ENCODE measurements at places on chromosomes 3 and 15. TPM values are rescaled to one million over a fixed set of nuclear protein-coding genes. Genes with fewer than 3 reads are reported as not detected.
A peak's percentile ranks its signal among the peaks of the same experiment; 100 is the strongest.

DNA sequence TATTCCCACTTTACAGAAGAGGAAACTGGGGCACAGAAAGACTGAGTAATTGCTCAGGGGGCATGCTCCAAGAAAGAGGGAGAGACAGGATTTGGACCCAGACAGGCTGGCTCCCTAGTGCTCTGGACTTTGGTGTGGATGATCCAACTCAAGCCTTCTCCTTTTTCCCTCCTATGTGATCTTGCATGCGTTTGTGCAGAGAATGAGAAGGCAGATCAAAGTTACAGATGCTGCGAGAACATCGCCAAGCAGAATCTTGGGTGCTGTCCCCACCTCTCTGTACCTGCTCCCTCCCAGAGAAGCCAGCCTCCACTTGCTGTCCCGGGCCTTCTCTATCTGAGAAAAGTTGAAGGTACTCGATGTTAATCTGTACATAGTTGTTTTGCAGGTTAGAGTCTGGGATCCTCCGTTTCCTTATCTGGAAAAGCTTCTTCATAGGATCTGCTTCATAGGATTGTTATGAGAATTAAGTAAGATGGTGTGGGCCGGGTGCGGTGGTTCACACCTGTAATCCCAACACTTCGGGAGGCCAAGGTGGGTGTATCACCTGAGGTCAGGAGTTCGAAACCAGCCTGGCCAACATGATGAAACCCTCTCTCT, 10.2 kb downstream of the GNB5 start:
- no peak for DNase-seq

- no peak for DNase-seq
Observed at GRCh38 chr15:56767315-56767714, 34.0 kb upstream of the ZNF280D start.

DNA sequence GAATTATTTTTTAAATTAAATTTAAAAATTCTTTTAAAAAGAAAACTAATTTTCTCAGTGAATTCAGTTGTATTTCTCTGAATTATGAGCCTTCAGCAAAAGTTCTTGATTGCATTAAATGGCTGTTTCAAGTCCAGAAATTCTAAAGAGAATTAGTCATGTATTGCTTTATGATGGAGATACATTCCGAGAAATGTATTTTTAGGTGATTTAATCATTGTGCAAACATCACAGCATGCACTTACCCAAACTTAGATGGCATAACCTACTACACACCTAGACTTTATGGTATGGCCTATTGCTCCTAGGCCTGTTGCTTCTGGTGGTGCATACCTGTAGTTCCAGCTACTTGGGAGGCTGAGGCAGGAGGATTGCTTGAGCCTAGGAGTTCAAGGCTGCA, 44.3 kb upstream of the GCNT3 start:
- DNase-seq: no peak

- DNase-seq: no peak
Observed at GRCh38 chr15:101608201-101608600, 44.0 kb downstream of the TM2D3 start.

DNA sequence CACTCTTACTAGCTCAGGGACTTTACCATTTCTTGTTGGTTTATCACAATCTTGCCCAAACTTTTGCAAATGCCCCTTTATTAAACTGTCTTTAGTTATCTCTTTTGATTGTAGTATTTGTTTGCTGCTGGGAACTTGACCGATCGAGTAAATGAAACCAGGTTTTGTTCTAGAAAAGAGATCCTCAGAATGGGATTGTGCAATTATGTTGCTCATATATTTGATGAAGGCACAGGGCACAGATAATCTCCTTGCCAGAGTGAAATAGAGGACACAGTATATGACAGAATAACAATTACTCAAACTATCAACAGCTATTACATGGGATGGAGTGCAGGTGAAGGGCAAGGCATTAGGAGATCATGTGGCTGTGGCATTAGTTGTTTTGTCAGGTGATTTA, 216.6 kb upstream of the RASGRP1 start:
- no peak for DNase-seq

GRCh38 chr3:117349566-117349965, 640.0 kb downstream of the TUSC7 start:
- no peak for DNase-seq

DNA sequence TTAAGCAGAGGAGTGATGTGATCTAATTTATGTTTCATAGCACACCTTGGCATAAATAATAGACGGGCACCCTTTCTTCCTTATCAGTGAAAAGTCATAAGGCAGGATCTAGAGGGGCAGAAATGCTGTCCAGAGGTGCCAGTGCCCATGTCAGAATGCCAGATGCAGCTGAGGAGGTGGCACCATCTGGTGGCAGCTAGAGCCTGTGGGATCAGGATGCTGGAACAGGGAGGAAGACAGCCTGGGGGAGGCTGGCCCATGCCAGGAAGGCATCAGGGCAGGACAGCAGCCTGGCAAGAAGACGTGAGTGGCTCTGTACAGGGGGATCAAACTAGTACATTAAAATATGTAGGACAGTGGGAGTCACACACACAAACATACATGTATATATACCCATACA, 16.5 kb downstream of the MYH15 start:
- DNase-seq: peak; percentile 22

GRCh38 chr15:51368751-51369450, 27.4 kb downstream of the GLDN start:
- no peak for DNase-seq

DNA sequence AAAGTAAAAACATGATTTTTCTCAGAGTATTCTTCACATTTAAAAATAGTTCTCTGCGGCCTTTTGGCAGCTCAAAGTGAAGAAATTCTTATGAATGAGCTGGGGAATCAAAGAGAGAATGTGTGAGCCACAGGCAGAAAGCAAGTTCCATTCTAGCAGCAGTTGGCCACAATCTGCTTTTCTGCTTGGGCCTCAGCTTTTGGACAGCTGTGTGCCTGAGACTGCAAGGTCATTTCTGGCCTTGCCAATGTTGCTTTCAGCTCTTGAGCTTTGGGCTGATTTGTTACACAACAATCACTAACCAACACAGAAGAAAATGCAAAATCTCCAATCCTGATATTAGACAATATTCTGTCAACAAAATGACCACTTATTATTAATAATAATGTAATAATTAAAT, 14.4 kb upstream of the TM4SF4 start:
- no peak for DNase-seq

GRCh38 chr3:61297821-61298220, 46.6 kb upstream of the FHIT start:
- DNase-seq: no peak

DNA sequence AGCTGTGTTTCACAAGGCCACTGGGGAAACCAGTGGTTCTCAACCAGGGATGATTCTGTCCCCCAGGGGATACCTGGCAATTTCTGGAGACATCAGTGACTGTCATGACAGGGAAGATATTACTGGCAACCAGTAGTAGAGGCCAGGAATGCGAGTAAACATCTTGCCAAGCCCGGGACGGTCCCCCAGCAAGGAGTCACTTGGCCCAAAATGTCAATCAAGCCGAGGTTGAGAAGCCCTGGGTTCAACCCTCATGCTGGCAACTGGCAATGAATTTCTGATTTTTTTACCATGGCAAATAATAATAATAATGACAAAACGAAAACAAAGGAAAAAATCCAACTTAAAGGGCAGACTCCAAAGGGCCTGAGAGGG, 65.5 kb upstream of the RPL32 start:
- DNase-seq: no peak

AADACL2 gene
- not detected for total RNA-seq

RASGRP1 gene
- 120 TPM for total RNA-seq

FSIP1 gene
- 0.25 TPM for total RNA-seq

CCDC54 gene
- not detected for total RNA-seq

All from activated CD4-positive, alpha-beta T cell treated with anti-CD3 and anti-CD28 coated beads for 36 hours (primary cell).